ENCODE measurements at places on chromosomes 2 and 18.

DNA sequence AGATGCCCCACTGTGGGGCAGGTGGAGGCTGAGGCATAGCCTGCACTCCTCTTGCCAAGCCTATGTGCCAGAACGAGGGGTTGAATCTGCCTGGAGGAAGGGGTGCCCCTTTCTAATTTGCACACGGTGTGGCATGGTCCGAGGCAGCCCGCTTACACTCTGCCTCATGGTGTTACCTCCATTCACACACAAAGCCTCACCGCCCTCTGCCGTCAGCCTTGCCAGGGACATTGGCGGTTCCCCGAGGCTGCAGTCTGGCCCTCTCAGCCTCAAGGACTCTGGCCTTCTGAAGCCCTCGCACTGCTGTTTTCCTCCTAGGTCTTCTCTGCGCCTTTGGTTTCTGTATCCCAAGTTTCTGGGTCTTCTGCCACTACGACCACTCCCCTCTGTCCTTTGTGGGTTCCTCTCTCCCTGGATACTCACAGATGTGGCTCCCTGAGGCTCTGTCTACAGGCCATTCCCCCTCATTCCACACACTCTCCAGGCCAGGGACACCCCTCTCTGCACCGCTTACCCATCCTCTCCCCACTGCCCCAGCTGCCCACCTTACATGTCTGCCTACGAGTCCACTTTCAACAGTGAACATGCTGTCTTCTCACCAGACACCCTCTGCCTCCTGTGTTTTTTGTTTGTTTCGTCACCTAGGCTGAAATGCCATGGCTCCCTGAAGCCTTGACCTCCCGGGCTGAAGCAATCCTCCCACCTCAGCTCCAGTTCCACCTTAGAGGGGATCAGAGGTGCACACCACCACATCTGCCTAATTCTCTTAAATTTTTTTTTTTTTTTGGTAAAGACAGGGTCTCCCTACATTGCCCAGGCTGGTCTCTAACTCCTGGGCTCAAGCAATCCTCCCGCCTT lies 7.9 kb upstream of the ASPRV1 start:
- no peak for DNase-seq

- DNase-seq: no peak
Measured at GRCh38 chr2:12161085-12161484, 414.7 kb downstream of the LPIN1 start.

GRCh38 chr18:39366656-39367055 lies 1801.1 kb upstream of the CELF4 start:
- DNase-seq: no peak

DNA sequence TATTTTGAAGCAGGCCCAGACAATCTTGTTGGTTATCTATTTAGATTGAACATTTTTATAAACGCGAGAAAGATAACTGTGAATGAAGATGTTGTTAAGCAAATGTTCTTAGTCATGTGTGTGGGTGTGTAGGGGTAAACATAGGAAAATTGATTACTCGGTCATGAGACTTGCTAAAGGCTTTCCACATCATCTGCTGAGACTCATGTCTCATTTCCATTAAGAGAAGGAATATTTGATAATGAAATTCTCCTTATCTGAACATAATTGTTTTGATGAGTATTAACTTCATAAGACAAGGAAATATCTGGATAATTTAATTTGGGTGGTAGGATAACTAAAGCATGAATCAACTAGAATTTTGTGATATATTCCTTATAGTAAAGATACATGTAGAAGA lies 19.7 kb downstream of the CCDC102B start:
- DNase-seq: no peak

GRCh38 chr18:25360301-25360899 lies 8.4 kb upstream of the ZNF521 start:
- DNase-seq: no peak

DNA sequence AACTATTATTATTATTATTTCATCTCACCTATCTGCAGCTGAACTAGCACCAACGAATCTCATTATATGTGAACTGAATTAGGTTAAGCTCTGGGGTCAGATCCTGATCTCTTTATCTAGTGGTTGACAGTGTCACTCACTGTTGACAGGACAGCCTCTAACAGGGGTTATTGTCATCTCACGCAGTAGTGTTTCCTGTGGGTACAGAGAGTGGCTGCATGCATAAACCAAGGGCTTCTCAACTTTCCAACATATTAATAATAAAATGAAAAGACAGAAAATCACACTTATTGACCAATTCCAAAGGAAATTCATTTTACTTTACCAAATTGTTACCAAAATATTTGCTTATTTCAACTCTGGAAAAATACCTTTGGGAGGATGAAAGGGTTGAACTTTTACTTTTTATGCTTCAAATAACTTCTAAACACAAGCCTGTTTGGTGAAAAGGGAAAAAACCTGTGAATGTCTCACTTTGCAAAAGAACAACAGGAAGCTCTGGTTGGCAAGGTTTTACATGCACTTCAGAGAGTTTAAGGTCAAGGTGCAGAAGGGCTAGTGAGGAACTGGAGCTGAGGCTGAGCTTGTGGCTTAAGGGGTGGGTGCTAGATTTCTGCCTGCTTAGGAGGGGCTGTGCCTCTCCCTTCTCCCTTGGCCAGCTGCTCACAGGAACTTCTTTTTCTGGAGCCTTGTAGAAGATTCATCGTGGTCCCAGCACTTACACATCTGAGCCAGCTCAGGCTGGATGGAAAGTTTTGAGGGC lies 72.6 kb downstream of the CTAGE1 start:
- peak; percentile 60 for DNase-seq

- DNase-seq: no peak
Measured at GRCh38 chr18:8856769-8857393, 151.5 kb downstream of the MTCL1 start.

GRCh38 chr2:18623782-18624181 lies 34.4 kb upstream of the NT5C1B start:
- no peak for DNase-seq

GRCh38 chr2:43375746-43376522 lies 149.5 kb upstream of the ZFP36L2 start:
- DNase-seq: no peak

DNA sequence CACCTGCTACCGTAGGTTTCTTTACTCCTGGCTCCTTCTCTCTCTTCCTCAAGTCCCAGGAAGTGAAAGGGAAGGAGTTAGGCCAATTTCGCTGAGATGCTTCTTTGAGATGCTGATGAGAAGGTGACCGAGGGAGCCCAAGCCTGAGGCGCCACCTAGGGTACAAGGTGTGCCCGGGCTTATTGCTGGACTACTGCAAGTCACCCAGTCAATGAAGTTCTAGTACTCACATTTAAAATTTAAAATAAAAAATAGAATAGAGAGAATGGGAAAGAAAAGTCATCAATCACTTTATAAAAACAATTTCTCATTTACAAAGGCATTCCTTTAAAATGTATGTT lies 45.3 kb downstream of the ACAA2 start:
- DNase-seq: no peak

- DNase-seq: no peak
Measured at GRCh38 chr2:36492216-36492945, 105.6 kb downstream of the FEZ2 start.

- no peak for DNase-seq
Measured at GRCh38 chr18:68482815-68483214, 232.1 kb downstream of the TMX3 start.

DNA sequence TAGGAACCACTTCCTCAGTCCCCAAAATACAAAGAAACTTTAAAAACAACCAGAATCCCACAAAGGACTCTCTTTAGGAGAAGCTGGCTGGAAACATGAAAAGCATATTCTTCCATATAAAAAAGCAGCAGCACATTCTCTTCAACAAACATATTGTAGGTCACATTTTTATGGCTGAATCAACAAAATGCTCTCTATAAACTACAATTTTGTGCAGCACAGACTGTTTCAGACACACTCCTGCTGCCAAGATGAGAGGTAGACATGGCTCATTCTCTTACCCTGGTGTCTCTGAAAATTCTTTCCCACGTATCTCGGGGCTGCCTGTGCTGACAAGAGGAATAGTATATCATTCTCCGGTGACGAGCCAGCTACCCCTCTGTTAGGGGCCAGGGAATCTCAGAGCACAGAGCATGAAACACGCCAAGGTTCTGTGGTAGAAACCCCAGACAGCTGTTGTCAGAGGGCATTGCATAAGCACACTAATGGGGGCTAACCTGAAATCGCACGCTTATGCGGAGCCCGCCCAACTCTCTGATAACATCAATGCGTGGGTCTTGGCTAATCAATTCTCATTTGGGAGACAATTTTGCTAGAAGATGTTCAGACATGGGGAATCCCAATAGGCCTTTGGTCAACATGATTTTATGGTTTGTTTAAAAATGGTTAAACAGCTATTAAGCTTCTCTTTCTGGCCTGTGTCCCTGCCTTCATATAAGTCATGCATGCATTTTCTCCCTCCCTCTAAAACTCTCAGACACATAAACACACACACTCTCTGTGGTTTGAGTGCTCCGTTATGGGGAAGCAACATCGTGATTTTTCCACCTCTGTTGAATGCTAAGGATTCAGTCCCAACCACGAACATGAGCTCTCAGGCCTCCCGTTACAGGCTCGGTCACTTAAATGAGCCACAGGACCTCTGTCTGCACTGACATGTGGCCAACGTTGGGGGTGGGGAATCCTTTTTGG lies 177.5 kb downstream of the INO80D start:
- DNase-seq: no peak

- no peak for DNase-seq
Measured at GRCh38 chr2:178208817-178209216, 14.5 kb downstream of the OSBPL6 start.
